ENCODE measurements at places on chromosomes 1 and 21.

- no peak for DNase-seq
Measured at GRCh38 chr1:11422686-11423085, 56.3 kb upstream of the DISP3 start.

- no peak for DNase-seq
Measured at GRCh38 chr1:225617956-225618355, 35.0 kb downstream of the ENAH start.

GRCh38 chr1:4978660-4979390 is 324.4 kb downstream of the AJAP1 start:
- DNase-seq = no peak

GRCh38 chr1:19123837-19124236 is 86.2 kb downstream of the UBR4 start:
- no peak for DNase-seq

- DNase-seq = no peak
Measured at GRCh38 chr21:45515241-45516061, 26.8 kb downstream of the SLC19A1 start.

- no peak for DNase-seq
Measured at GRCh38 chr1:67169496-67169895, 3.2 kb downstream of the IL23R start.

- DNase-seq = no peak
Measured at GRCh38 chr1:231045286-231045685, 5.2 kb upstream of the FAM89A start.

DNA sequence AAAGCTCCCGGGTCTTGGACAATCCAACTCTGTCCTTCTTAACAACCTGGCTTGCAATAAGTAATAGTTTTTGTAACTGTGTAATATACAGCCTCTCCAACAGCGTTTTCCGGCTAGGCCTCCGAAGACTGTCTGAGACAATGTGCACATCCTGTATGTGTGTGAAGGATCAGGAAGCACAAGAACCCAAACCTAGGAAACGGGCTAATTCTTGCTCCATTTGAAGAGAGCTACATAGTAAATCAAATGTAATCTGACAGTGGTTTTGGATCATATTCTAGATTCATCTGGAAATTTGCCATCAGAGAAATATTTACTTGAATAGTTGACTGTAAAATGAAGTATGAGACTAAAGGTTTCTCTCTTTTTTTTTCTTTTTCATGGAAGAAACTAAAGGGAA is 1.2 kb downstream of the GPR52 start:
- no peak for DNase-seq

GRCh38 chr1:71918630-71919029 is 363.7 kb downstream of the NEGR1 start:
- DNase-seq = no peak

DNA sequence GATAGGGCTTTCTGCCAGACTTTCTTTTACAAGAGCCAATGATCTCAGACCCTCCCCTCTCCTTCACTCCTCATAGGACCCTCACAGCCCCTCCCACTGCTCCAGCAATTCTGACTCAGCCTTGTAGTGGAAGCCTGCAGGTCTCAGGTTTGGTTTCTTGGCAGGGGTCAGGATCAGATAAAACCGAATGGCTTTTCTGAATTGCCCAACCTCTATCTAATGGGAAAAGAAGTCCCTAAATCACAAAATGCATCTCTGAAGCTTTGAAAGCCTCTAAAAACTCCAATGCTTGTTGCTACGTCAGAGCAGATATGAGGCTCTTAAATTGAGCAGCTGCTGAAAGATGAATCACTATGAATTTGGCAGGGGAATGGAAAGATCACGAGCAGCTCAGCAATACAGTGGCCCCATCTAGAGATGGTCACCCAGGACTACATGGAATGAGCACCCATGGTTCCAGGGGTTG is 74.5 kb downstream of the NID1 start:
- no peak for DNase-seq

Data from stimulated activated CD4-positive, alpha-beta T cell treated with anti-CD3 and anti-CD28 coated beads, TNF-alpha, amount 100 ng/mL, for 4 hours (primary cell).